ENCODE measurements at places on chromosomes 2 and 18.

GRCh38 chr18:41818381-41819355 lies 136.4 kb upstream of the PIK3C3 start:
- no peak for DNase-seq

DNA sequence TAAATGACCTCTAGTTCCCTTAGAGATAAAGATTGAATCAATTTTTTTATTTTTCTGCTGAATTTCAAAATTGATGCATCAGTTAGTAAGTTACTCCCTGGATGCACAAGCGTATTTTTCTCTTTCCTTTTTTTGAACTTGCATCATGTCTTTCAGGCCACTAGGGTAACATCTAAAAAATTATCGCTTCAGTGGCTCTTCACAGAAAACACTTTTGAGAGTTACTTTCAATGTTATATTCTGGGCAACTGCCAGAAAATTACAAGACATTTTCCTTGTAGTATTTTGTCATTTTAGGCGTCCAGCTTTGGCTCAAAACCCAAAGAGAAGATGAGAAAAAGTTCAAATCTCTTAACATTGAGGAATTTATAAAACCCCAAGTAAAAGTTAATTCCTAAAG lies 59.8 kb downstream of the DSEL start:
- no peak for DNase-seq

DNA sequence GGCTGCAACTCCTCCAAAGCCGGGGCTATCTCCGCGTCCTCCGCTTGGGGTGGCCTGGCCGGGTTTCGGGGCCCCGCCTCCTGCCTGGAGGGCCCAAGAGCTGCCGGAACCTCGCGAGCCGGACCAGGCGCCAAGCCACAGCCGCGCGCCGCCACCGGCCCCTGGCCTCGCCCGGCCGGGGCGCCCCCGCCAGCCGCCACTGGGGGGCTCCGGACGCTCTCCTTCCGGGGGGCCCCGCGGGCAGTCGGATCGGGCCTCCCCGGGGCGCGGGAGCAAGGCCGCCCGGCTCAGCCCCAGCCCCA lies 17.4 kb upstream of the HAAO start:
- DNase-seq: peak; percentile 56

DNA sequence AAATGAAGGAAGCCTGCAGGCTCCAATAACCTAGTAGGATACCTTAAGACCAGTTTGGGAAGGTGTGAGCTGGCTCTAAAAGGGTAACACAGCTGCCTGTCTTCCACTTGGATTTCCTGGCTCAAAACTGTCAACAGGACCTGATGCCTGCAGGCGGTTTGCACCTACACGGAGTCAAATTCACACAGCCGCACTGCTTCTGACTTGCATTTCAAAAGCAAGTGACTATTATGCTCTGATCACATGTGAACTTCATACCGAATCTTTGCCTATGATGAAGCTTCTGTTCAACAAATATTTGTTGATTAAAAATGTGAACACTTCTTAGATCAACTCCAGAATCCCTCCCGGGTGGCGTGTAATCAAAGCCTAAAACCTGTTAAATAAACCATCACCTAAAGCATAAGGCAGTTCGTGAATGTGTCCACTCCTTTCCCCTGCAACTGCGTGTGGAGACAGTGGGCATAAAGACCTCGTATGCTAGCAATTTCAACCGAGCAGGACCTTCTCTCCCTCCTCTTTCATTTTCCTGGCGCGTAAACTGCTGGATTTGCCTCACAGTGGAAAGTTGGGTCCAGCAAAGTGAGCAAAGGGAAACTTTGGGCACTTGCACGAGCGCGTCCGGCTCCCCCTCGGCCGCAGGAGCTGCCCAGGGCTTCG lies 784 bp downstream of the CRACDL start:
- DNase-seq: no peak

DNA sequence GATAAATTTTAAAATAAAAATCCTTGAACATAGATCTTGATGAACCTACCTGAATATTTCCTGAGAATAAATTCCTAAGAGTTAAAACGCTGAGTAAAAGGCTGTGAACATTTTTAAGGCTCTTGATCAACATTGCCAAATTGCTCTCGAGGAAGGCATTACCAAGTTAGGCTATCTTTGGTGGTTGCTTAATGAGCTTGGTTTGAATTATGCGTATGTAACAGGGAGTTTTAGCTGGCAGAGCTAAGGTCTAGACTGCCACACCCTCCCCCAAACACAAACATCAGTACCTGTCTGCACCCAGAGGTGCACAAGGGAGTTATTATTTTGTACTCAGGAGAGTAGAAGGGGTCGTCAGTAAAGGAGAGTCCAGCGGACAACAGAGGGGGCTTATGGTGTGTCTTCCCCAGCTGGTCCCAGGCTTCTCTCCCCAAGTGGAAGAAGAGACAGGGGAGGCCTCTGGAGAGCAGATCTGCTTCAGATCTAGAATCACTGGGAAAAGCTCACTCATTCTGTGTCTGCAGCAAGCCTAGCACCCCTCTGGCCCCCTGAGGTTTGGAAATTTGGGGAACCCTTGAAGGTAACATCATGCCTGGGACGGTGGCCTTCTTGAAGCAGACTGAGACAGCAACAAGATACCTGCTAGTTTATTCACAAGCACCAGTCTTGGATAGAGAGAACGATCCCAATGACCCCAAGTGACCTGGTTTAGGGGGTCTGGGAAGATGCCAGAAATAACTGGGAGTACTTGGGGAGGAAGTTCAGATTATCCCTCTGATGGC lies 197.2 kb upstream of the ID2 start:
- no peak for DNase-seq

- no peak for DNase-seq
Observed at GRCh38 chr2:105393373-105394055, 5.3 kb downstream of the FHL2 start.

GRCh38 chr18:41613003-41613609 lies 341.9 kb upstream of the PIK3C3 start:
- DNase-seq: no peak

DNA sequence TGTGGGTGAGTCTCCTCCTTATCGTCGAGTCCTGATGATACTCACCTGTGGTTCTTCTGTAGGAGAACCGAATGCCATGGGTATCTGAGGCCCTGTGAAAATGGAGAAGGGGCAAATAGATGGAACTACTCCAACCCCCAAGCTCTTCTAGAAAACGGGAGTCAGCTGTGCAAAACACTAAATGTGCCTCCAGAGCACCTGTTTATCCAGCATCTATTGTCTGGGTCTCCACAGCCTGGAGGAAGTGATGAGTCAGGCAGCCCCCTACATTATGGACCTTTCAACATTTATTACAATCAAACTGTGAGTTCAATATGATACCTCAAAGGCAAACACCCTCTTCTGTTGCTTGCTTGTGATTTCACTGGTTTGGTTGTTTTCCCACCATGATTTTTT lies 9.8 kb upstream of the LRRFIP1 start:
- no peak for DNase-seq

DNA sequence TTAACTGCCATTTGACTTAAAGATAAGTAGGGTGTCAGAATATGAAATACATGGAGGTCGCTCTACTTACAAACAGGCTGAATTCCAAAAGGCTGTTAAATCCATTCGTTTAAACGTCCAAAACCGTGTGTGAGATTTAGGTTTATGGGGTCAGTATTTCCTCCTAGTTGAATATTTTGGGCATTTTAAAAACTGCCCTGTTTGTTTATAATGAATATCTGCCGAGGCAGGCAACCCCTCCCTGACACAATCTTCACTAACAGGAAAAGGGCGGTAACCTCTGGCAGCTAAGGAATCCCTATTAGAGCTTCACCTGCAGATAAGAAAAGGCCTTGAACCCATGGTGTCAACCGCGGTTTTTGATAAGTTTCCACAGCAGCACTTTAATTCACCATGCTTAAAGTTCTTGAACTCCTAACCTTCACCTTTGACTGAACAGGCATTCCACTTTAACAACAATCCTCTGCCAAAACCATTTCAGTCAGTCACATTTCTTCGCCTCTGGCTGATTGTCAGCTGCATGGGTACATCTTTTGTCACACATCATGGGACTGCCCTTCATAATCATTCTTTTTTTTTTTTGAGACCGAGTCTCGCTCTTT lies 17.8 kb downstream of the TRAK2 start:
- no peak for DNase-seq

DNA sequence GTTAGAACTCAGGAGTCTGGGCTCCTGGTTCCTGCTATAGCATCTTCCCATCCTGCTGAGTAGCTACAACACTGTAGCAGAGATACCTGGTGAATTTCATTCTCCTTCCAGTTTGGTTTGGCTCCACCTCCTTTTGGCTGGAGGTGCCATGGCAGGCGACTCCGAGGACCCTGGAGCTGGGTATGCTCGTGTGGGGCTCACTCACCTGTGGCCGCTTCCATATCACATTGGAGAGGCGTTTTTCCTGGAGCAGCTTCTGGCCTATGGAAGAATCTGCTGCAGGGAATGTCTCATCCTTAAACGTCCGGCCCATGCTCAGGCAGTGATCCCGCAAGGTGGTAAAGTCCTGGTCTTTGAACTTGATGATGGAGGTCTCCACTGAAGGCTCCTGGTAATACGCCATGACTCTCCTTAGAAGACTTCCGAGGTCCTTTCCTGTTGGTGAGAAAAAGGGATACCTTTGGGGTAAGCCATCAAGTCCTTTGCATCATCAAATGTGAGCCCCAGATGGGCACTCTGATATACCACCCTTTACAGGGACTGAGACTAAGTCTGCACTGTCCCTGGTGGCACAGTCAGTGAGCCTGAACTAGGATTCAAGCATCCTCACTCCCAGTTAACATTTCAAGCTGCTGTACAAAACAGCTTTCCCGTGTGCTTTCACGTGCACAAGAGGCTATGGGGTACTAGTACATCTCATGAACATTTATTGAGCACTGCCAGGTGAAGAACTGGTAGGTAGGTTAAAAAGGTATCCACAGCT lies 20.1 kb downstream of the CAPN13 start:
- DNase-seq: no peak

- DNase-seq: no peak
Observed at GRCh38 chr2:200220251-200220650, 86.2 kb upstream of the SPATS2L start.

DNA sequence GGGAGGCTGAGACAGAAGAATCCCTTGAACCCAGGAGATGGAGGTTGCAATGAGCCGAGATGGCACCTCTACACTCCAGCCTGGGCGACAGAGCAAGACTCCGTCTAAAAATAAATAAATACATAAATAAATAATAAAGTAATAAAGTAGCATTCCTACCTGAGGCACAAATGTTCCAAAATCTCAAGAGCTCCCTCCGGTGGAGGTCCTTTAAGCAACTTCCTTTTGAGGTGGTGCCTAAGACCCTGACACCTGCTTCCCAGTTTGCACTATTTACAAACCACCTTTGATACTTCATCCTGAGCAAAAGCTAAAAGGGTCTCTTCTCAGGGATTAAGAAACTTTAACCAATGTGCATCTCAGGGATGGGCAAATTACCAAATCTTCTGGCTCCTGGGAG lies 505.1 kb downstream of the CNTNAP5 start:
- no peak for DNase-seq

DNA sequence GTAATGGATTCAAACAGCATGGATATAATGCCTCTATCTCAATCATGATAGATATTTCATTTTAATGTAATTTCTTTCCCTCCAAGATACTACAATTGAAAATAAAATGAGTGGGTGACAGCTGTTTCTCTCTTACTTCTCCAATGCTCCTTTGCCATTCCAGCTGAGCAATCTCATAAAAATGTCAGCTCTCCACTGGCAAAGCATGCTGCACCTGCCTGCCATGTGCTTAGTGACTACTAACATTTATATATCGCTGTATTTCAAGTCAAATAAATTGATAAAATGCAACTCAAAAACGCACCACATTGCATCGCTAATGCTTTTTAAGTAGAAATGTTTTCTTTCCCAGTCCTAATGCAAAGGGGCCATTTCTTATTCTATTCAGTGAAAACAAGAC lies 1093.9 kb downstream of the CBLN2 start:
- DNase-seq: no peak

DNA sequence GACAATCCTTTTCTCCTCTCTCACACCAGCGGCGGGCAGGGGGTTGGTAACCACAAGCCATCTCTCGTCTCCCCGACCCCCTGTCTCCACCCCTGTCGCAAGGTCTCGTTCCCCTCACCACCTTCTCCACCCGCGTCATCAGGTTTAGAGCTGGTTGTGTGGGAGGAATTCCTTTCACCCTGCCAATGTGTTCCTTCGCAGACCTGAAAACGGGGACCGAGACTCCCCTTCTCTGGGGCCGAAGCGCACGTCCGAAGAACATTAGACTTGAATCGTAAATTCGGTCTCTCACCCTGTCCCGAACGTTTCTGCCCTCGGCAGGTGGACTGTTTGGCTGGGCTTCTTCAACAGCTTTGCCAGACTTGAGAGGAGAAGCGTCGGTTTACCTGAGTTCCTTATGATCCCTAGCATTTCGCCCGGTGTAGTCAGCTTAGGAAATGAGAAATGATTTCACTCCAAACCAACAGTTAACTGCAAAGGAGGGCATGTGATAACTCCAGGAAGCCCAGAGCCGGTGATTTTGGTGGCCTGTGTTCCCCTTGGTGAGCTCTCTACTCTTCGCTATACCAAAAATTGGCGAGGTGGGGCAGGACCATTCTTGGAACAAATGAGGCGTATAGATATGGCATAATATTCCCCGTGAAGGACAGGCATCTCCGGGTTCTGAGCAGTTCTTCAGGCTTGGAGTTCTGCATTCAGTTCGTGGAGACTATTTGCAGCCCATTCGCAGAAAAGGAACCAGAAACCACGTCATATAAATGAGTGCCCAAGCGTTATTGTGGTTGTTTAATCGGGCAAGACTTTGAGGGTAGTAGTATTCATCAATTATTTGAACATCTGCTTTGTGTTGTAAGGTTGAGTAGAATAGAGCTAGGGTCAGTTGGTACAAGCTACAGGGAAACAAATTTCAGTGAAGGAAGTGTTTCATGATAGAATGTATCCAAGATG lies 694 bp downstream of the CFAP36 start:
- DNase-seq: no peak

GRCh38 chr18:55416791-55417190 lies 171.2 kb downstream of the TCF4 start:
- no peak for DNase-seq

DNA sequence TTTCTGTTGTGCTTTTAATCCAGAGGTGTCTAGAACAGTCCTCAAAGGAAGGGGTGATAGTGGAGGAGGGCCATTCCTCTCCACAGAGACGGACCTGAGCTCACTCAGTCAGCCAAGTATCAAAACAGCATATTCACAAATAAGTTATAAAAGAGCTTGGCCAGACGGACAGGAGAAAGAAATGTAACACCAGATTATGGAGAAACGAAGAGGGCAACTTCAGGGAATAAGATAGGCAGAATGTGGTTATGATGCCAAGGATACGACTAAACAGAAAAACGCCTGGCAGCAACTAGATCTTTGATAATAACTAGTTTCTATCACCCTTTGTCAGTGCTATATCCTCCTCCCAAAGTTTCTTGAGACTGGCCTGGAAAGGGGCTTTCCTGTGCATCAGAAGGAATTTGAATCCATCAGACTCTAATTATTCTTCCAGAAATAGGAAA lies 42.5 kb downstream of the MAP4K3 start:
- DNase-seq: no peak

DNA sequence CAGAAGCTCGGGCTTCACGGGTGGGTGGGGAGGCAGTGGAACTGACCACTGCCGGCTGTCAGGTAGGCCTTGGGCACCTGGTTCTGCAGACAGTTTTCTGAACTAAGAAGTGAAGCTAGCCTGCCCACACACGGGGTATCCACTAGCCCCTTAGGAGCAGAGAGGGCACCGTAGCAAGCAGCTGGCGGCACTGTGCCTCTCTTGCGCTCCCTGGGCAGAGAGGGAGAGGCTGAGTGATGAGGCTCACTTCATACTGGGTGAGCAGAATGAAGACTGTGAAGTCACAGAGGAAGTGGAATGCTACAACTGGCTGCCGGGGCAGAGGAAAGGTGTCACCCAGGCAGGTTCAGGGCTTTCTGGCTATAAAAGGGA lies 753 bp downstream of the ITPRIPL1 start:
- DNase-seq: no peak

- no peak for DNase-seq
Observed at GRCh38 chr18:44895176-44895798, 214.6 kb downstream of the SETBP1 start.

- no peak for DNase-seq
Observed at GRCh38 chr18:80042785-80043184, 8.6 kb downstream of the RBFA start.

Measured in stimulated activated CD8-positive, alpha-beta memory T cell treated with anti-CD3 and anti-CD28 coated beads, Interleukin-7, amount 100 ng/mL, for 48 hours (primary cell).